ENCODE measurements at places on chromosomes 6 and 20.

DNA sequence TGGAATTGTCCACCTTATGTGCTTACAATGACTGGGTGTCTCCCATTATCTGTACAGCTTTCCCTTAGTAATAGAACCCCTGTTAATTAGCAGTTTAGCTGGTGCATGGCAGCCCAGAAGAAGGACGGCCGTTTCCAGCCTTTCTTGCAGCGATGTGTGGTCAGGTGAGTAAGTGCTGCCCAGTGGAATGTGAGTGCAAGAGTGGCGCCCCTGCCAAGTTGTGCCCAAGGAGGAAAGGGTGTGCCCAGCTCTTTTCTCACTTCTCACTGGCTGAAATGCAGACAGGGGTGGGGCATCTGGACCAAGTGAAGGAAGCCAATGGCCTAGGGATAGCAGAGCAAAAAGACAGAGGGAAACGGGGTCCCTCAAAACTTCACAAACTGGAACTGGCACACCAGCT is 296.8 kb downstream of the PREX1 start:
- ATAC-seq, result no peak

DNA sequence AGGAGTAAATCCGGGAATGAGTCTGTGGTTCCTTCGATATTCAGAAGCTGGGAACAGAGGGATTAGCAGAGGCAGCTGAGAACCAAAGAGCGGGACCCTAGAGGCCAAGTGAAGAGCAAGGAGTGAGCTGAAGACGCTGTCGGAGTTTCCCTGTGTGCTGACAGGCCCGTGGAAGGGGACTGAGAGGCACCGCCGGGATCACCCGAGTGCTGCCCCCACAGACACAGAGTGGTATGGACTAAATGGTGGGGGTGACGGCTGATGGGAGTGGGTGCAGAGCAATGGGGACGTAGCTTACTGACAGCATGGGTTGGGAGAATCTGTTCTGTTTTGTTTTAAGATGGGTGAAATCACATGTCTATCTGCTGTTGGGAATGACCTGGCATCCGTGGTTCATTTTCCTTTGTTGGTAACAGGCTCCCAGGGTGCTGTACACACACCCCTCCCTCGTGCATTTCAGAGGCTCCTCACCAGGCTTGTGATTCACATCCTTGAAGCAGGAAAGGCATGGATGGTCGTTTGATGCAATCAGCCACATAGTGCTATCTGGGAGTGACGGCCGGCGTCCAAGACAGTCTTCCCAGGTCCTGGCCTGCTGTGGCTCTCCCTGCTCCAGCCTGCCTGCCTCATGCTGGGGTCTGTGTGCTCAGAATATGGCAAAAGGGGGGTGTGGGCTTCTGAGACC is 97.4 kb downstream of the THBS2 start:
- no peak for ATAC-seq

GRCh38 chr6:149905371-149905910 is 7.5 kb upstream of the RAET1E start:
- ATAC-seq, result no peak

DNA sequence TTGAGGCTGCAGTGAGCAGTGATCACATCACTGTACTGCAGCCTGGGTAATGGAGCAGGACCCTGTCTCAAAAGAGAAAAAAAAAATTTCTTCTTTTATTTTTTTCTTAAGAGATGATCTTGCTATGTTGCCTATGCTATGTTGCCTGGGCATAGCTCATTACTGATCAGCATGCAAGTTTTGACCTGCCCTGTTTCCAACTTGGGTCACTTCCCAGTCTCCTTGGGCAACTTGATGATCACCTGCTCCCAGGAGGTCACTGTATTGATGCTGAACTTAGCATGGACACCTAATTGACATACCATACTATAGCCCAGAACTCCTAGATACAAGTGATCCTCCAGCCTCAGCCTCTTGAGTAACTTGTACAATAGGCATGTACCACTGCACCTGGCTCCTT is 30.7 kb upstream of the NANP start:
- ATAC-seq, result no peak

All from SK-N-SH treated with all-trans-retinoic acid at 6 μM for 48 hours (cell line).